Stimulated activated CD8-positive, alpha-beta memory T cell treated with anti-CD3 and anti-CD28 coated beads, Interleukin-7, amount 100 ng/mL, for 4 hours (primary cell): ENCODE measurements at places on chromosomes 11 and 22.

GRCh38 chr11:11724994-11725393 is 103.2 kb upstream of the GALNT18 start:
- DNase-seq: no peak

- DNase-seq: no peak
These were observed 28.5 kb upstream of the PAK1 start for GRCh38 chr11:77502346-77502905.

GRCh38 chr22:45504373-45505341 is 2.0 kb downstream of the FBLN1 start:
- DNase-seq: no peak

- DNase-seq: no peak
These were observed 52.4 kb downstream of the AP2A2 start for GRCh38 chr11:977830-978720.

DNA sequence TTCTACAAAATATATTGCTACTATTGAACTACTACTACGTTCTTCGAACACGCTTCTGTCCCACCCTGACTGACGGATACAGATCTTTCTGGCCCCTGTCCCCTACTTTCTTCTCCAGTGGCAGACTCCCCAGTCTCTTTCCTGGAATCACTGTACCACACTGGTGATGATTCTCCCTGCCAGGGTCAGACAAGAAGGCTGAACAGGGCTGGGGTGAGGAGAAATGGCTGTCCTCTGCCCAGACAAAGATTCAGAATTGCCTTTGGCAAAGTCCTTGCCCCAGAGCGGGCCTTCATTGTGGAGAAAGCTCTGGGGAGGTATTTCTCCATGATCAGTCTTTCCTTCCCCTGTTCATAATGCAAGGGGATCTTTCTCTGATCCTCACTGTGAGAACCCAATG is 1417.1 kb downstream of the BRD1 start:
- no peak for DNase-seq
